ENCODE measurements at places on chromosomes 12 and 14.

DNA sequence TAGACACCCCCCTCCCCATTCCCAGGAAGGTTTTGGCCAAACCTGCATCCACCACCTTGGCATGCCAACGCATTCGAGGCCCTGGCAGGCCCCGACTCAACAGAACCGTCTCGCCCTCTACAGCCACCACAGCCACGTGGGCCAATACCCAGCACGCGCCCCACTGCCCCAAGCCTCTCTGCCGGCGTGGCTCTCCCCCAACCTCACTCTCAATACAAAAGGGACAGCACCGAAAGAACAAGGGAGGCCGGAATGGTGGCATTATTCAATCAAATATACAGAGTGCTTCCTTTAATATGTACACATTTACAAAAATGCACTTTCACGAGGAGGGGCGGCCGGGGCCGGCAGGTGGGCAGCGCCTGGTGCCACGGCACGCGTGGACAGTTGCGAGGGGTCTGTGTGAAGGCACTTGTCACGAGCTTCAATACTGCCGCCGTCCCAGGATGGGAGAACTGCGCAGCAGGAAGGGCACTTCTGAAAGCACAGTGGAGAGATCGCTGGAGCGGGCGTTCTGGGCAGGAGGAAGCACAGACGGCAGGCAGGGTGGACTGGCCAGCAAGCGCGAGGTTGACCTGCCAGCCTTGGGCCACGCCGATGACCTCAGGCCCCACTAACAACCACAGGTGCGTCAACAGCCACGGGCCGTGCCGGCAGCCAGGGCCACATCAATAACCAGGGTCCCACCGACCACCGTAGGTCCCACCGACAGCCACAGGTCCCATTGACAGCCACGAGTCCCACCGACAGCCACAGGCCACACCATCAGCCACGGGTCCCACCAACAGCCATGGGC is 26.9 kb downstream of the JAG2 start:
- no peak for DNase-seq

DNA sequence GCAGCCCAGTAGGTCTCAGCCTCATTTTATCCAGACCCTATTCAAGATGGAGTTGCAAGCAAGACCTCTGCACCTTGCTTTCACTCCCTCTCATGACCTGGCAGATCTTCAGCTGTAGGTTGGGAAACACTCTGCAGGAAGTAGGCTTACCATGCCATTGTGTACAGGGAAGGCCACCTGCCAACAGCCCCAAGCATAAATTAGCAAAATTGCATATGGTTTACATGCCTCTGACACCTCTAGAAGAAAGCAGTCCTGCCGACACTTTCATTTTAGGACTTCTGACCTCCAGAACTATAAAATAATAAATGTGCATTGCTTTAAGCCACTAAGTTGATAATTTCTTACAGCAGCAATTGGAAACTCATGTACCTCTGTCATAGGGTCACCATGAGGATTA is 96.9 kb downstream of the SLC15A4 start:
- DNase-seq = no peak

DNA sequence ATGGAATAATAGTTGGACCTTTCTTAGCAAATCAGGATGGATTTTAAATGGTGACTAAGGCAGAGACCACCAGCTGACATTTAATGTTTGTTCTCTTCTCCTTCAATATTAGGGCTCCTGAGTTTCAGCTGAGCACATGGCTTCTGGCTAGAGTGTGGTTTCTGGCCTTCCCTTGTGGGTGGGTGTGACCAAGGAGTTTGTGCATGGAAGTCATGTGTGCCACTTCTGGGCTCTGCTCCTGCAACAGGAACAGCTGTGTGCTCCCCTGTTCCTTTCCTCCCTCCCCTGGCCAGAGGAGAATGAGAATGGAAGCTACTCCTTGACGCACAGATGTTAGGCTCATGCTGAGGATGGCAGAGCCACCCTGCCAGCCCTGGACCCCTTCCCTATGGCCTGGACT is 44.2 kb downstream of the CCDC175 start:
- DNase-seq = no peak

- DNase-seq = no peak
Observed at GRCh38 chr14:59679872-59680271, 103.3 kb upstream of the CCDC175 start.

Data from smooth muscle cell of the brain vasculature (primary cell).